ENCODE measurements at places on chromosomes 11 and 22.
A peak's percentile ranks its signal among the peaks of the same experiment; 100 is the strongest.

GRCh38 chr22:22666307-22667091, 22.1 kb downstream of the GGTLC2 start:
- no peak for DNase-seq

DNA sequence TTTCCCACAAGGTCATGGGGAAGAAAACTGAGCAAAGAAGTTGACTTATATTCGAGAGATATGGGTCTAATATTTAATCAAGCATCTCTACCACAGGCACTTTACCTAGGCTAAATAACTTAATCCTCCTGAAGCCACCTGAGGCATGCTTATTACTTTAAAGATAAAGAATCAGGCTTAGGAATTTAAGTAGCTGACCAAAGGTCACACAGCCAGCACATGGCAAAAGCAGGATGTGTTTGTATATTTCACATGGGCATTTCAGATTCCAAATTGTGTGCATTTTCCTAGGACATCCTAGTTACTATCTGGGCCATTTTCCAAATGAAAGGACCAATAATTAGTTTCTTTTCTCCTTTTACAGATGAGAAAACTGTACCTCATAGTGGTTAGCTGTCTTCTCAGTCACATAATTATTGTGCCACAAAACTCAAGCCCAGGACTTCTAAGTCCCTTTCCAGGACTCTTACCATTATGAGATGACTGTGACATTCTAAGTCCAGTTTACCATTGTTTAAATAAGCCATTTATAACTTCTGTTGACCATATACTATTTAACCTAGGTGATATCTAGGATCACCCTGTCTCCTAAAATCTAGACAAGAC, 112.1 kb upstream of the ZC3H12C start:
- DNase-seq = no peak

DNA sequence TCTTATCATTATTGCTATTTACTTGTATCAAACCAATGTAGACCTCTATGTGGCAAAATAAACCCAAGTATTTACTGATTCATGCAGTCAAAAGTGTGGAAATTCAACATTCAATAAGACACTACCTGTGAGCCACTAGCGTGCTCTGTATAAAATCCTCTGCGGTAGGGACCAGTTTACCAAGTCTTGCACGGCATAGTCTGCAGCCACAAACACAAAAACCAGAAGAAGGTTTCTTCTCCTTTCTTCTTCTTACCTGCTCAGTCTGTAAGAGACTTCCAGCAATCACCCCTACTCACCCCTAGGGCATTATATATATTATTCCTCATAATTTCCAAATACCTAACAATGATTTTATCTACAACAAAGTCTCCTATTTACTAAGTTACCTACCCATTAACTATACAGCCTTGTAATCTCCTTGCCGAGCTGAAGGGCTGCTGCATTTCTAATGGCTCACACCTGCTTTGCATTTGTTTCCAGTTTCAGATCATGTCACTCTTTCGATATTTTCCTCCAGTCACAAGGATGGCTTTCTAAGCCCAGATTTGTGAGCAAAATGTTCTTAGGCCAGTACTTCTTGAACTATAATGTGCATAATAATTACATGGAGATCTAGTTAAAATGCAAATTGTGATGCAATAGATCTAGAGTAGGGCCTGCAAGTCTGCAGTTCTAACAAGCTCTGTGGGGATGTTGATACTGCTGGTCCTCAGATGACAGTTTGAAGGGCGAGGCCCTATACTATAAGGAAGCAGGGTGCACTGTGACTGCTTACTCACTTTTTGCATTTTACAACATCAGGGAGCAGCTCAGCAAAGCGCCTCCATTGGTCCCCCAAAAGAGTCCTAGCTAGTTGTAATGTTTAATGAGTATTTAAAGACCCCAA, 191.9 kb upstream of the DDI1 start:
- no peak for DNase-seq

DNA sequence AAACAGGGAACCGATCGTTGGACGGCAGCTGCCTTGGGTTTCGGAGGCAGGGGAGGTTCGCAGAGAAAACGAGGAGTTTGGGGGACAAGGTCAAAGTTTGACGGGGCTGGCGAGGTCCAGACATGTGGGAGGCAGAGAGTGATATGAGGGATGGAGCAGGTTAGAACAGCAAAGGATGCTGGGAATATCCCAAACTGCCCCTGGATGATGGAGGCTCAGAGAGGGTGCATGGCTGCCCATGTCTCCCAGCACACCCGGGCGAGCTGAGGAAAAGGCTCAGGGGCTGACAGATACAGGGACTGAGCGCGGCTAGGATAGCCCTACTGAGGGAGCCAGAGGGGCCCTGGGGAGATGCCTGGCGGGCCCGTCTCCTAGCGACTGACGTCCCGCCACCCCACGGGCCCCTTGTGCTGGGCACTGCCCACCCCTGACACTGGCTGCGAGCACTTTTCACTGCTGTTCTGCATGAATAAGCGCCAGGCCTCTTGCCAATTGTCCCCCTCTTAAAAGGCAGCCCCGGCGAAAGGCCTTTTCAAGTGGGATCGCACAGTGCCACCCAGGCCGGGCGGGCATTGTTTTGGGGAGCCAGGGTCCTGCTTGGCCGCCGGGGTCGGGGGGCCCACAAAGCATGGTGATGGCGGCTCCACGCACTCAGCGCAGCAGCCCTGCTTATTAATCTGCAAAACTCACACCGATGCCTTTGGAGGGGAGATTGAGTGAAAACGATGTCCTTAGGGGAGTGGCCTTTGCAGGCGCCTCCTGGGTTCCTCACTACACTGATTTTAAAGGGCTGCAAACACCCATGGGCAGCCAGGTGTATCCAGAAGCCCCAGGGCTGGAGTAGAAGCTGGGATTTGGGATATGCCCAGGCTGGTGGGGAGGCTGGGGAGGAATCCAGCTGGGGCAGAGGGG, 90.0 kb upstream of the LINC01488 start:
- DNase-seq = no peak

GRCh38 chr11:35288817-35289541, 130.4 kb downstream of the SLC1A2 start:
- DNase-seq = no peak

DNA sequence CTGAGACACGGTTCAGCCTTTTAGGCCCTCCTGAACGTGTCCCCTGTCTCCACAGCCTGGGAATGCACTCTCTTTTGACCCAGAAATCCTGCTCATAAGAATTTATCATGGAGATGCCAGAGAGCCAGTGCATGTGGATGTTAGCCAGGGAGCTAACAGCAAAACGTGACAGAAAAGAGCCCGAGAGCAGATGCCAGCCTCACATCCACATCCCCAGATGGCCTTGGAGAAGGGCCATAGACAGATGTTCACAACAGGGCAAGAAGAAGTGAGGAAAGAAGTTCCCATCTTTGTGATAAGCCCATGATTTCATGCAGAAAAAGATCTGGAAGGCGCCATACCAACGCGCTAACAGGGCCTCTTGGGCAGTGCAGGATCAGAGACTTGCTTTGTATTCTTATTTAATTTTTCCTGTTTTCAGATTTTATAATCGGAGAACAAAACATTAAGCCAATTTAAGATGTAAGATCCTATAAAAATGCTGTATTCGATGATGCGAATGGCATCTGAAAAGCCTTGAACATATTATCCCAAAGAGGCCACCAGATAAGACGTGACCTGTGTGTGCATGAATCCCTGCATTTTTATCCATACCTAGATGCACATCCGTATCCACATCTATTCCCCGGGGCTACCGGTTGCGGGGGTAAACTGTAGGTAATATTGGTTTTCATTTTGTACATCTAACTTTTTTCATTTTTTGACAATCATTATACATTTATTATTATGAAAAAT, 48.7 kb downstream of the IGLL5 start:
- no peak for DNase-seq

GRCh38 chr11:121657146-121657545, 204.4 kb upstream of the SORL1-AS1 start:
- no peak for DNase-seq

GRCh38 chr22:43515902-43516301, 104.1 kb downstream of the MPPED1 start:
- DNase-seq = no peak

- DNase-seq = no peak
These were observed 21.6 kb downstream of the PPM1F start for GRCh38 chr22:21931056-21931455.

GRCh38 chr11:45974806-45975205, 52.4 kb downstream of the LARGE2 start:
- DNase-seq = no peak

GRCh38 chr11:35803115-35803514, 140.5 kb downstream of the TRIM44 start:
- no peak for DNase-seq

- no peak for DNase-seq
These were observed 56.1 kb upstream of the GRAMD1B start for GRCh38 chr11:123373754-123374621.

- no peak for DNase-seq
These were observed 2.4 kb downstream of the LTBP3 start for GRCh38 chr11:65555693-65556231.

GRCh38 chr11:35038211-35038928, 100.6 kb upstream of the CD44 start:
- DNase-seq = no peak

GRCh38 chr11:27599217-27599616, 92.6 kb upstream of the LIN7C start:
- DNase-seq = no peak

- DNase-seq = no peak
These were observed 16.3 kb downstream of the GRAP2 start for GRCh38 chr22:39917197-39917643.

GRCh38 chr11:71171576-71171975, 80.8 kb downstream of the SHANK2 start:
- no peak for DNase-seq

- DNase-seq = no peak
These were observed 37.5 kb downstream of the PDHX start for GRCh38 chr11:34953955-34954354.

- DNase-seq = no peak
These were observed 223.2 kb downstream of the BLID start for GRCh38 chr11:121892863-121893262.

- DNase-seq = no peak
These were observed 153.2 kb downstream of the CTTN start for GRCh38 chr11:70551351-70552166.

- no peak for DNase-seq
These were observed 562 bp downstream of the SHANK2 start for GRCh38 chr11:71251761-71252268.

GRCh38 chr11:12331239-12331874, 46.0 kb upstream of the PARVA start:
- DNase-seq = peak; percentile 69

DNA sequence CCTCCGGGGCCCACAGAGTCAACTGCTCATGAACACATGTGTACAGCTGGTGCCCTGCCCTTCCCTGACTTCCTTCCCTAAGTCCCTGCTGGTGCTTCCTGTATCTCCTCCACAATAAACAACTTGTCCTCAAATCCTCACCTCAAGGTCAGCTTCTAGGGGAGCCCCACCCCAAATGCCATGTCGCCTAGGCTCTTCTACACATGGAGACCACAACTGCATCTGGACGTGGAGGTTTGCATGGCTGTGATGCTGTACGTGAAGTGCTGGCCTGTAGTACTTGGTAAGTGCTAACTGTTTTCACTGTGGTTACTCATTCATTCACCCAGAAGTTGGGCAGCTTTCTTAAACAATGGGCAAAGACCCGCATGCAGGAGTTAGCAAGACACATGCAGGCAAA, 359.5 kb downstream of the SHANK2 start:
- no peak for DNase-seq

DNA sequence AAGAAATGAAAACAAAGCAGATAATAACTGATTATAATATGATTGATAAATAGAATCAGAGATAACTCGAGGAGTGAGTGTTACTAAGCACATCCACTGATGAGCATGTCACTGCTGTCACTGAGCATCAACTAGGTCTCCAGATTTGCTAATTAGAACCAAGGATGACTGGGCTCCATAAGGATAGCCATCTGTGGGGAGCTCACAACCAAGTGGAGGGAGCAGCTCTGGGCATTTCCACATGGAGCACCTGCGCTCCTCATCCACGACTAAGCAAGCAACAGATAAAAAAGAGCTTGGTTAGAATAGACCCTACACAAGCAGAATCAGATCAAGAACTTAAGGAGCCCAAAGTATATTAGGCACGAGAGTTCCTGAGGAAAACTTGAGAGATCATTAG, 396.0 kb upstream of the B3GAT1 start:
- no peak for DNase-seq

DNA sequence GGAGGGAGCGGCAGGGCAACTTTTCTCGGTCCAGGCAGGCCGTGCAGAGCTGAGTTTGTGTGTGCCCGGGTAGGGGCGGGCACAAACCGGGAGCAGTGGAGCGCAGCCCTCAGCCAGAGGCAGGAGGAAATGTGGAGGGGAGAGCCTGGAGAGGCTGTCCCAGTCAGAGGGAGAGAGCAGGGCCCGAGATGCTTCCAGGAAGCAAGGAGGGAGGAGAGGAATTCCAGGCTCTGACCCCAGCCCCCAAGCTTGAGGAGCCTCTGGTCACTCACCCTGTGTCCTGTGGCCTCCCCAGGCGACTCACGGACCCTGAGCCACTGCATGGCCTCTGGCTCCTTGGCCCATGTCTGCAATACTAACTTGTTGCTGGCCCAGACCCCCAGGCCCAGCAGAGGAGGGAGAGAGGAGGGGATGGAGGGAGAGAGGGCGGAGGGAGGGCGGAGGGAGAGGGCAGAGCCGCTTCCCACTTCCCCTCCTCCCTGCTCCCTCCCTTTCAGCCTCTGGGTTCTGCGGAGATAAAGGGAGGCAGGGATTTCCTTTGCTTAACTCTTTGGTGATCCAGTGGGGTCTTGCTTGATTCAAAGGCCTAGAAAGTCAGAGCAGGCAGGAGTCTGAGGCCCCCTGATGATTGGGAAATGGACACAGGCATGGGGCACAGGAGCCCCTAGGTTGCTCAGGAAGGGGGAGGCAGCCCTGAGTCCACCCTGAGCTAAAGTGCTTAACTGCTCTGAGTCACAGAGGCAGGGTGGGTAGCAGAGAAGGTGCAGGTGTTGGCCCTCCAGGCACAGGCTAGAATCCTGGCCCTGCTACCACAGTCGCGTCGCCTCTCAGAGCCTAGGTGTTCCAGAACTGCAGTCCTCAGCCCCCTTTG, at the start of gene C1QTNF6:
Gene C1QTNF6, minus strand, starts transcription at position 357 of the 871 bp plus-strand sequence. Its CDS starts 34 bp downstream, at position 323.
- DNase-seq = no peak

DNA sequence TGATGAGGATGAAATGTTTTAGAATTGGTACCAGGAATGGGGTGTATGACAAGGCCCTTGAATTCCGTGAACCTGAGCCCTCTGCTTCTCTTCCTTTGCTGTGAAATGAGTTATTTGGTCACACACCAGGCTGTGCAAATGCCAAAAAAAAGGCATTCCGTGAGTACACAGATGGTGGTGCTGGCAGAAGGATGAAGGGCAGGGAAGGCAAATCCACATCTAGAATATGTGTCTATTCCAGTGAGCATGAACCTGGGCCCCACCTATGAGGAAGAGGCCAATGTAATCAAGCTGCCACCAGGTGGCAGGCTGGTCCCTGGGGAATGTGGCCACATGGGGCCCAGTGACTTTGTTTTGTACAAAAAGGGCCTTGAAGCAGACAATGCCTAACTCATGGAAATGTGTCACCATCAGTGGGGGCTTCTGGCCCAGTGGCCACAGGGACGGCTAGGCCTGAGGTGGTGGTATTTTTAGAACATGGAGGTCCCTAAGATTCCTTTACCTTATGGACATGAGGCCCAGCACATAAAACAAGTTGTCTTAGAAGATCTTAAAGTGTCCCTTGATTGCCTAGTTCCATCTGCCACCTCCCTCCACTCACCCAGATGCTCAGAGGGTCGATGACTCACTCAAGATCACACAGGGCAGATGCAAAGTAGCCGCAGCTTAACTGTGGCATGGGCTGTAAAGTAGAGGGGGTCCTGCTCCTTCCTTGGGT, 3.9 kb upstream of the RNF215 start:
- DNase-seq = peak; percentile 76

- no peak for DNase-seq
These were observed 20.0 kb downstream of the CAVIN3 start for GRCh38 chr11:6300325-6300724.

- no peak for DNase-seq
These were observed 16.9 kb downstream of the ADORA2A start for GRCh38 chr22:24444251-24444650.
